ENCODE measurements at places on chromosomes 2 and 18.

DNA sequence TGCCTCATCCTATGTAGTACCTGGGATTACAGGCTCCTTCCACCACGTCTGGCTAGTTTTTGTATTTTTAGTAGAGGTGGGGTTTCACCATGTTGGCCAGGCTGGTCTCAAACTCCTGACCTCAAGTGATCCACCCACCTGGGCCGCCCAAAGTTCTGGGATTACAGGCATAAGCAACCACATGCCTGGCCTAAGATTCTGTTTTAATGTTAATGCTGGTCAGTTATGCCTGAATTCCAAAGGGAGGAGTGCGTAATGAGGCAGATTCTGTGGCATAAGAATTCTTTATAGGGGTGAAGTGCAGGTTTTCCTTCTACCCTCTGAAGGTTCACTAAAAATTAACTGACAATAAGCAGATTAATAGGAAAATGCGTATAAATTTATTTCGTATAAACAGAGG lies 1343.8 kb upstream of the LRRTM1 start:
- DNase-seq, result no peak

DNA sequence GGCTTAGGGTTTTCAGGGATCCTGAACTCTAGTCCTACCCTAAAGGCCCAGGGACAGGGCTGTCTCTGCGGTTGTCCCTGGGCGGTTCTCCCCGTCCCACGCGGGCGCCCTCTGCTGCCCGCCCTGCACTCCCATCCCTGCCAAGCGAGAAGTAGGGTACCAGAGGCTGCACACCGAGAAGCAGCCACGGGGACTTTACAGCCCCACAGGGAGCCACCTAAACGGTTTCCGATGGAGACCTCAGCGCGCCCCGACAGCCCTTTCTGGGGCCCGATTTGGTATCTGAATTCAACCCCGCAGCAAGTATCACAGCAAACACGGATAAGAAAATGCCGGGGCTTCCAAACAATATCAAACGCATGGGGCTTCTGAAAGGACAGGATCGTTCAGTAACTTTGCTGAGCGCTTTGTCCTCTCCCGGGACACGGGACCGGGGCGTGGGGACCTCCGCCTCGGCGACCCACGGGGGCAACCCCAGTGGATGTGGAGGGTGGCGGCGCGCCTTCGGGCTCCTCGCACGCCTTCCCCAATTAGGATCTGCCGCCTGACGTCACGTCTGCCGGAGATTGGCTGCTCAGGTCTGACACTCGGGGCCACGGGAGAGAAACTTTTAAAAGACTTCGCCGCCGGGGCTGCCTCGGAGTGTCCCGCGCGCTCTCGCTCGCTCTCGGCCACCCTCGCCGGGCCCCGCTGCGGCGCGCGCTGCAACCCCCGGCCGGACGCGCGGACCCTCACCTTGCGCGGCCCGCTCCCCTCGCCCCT lies at the start of gene LTBP1:
LTBP1 (plus strand) TSS at position 640 of the 762 bp plus-strand sequence. CDS start 372 bp downstream, outside the sequence.
- DNase-seq, result no peak

DNA sequence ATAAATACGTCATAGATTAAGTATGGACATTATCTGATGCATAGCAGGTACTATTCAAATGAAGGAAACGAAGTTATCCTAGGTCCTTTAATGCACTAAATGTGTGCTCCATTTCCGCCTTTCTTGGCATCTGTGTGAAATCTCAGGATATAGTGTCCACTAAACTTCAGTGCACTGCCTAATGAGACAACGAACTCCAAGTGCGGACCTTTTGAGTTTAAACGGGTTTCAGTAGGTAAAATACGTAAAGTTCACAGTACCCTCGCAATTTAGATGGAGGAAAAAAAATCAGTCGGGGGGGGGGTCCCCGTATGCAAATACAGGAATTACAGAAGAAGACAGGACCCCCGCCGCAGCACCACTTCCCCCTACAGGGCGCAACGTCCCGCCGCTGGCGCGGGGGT lies 729 bp upstream of the REL start:
- no peak for DNase-seq

DNA sequence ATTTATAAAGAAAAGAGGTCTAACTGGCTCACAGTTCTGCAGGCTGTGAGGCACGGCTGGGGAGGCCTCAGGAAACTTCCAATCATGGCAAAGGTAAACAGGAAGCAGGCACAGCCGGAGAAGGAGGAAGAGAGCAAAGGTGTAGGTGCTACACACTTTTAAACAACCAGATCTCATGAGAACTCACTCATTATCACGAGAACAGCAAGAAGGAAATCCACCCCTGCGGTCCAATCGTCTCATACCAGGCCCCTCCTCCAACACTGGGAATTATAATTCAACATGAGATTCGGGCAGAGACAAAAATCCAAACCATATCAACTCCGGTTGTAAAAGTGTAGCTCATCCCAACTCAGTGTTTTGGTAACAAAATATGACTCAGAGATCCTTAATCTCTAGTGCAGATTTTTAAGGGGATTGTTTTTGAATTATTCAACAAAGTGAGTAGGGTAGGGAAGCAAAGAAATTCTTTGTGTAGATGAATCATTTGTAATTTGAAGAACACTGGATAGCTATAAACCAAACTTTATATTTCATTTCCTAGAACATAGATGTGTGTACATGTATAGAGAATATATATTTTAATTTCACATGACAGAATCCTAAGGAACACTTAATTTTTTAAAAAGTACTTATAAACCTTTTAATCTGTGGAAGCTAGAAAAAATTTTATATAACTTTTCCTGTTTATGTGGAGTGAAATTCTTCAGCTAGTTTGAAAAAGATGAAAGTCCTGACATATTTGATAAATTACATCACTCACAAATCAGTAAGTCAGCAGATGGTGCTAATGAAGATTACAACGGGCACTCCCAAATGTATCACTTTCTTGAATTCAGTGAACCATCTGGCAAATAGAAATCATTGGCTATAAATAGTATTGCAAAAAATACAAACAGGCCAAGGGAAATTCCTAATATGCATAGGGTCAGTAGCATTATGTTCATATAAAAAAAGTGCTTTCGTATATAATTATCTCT lies 130.1 kb downstream of the OLA1 start:
- DNase-seq, result no peak

GRCh38 chr18:79596446-79597175 lies 83.0 kb upstream of the CTDP1 start:
- no peak for DNase-seq

GRCh38 chr2:219464286-219465032 lies 29.8 kb downstream of the SPEG start:
- no peak for DNase-seq

- DNase-seq, result no peak
Measured at GRCh38 chr2:201447086-201447485, 4.2 kb downstream of the TRAK2 start.

GRCh38 chr18:37385846-37386778 lies 179.5 kb downstream of the CELF4 start:
- no peak for DNase-seq

DNA sequence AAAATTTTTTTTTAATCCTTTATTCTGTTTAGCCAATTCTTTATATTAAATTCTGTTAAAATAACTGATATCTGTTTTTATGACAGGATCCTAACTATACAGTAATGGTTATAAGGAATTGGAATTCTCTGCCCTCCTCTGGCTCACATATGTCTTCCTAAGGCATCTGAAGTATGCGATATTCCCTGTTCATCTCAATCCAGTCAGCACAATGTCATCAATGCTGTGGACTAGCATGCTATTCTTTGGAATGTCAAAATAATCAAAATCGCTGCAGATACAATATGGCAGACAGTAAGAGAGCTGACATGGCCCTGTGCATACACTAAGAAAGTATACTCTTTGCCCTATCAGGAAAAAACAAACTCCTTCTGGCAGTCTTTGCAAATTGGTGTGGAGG lies 107.6 kb downstream of the AP1S3 start:
- no peak for DNase-seq

GRCh38 chr18:42614619-42615293 lies 500.7 kb downstream of the RIT2 start:
- no peak for DNase-seq

DNA sequence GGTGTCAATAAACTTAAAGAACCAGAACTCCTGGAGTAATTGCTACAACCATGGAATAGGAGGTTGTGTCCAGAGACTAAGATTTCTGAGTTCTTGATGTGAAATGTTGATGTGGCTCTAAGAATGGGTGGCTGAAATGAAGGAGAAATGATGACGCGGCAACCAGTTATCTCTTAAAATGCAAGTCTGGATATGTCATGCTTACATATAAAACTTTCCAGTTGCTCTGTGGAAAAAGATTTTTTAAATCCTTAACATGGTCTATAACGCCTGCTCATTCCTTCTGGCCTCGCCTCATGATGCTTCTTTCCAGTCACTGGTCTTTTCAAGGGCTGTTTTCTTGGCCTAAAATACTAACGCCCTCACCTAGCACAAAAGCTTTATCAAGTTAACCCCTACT lies 23.5 kb upstream of the MYO1B start:
- DNase-seq, result no peak

DNA sequence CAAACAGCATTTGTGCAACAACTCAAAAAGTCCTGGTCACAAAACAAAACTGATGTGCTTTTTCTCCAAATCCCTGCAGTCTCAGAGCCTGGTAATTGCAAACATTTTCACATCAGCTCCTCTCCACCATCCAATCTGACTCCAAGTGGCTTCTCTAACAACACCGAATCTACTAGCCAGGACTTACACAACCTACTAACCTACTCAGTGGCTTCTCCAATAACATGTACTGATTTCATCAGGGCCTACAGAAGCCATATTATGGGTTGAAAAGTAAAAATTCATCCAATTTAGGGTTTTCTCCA lies 104.3 kb downstream of the COLEC12 start:
- no peak for DNase-seq

DNA sequence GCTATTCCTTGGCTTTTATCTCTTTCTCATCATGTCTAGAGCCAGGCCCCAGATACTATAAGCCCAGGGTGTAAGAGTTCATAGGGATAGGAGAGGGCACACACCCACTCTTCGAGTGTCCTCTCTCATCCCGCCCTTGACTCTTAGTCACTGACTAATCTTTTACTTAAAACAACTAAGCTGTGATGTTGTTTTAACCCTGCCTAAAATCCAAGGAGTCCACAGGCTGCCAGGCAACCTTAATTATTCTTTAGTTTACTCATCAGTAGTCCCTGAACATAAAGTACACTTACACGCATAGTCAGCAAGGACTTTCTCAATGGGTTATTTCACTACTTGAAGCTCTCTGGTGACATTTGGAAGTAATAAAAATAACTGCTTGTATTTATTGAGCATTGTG lies 28.4 kb downstream of the GREB1L start:
- DNase-seq, result no peak

DNA sequence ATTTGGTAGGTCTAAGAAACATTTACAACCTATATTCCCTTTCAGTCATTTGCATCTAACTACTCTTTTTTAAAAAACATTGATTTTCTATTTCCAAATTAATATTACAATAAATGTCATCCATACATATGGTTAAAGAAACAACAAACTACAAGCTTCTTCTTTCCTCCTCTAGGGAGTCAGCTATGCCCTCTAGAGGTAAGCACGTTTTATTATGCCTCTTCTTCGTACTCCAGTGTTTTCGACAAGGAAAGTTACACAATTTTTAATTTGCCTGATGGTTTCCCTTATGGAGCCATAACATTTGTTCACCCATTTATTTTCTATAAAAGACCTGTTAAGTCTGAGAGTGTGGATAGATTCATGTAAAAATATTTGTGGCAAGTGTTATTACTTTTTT lies 183.4 kb upstream of the CDH7 start:
- no peak for DNase-seq

GRCh38 chr2:30231996-30232800 lies 864 bp downstream of the LBH start:
- peak; percentile 93 for DNase-seq

DNA sequence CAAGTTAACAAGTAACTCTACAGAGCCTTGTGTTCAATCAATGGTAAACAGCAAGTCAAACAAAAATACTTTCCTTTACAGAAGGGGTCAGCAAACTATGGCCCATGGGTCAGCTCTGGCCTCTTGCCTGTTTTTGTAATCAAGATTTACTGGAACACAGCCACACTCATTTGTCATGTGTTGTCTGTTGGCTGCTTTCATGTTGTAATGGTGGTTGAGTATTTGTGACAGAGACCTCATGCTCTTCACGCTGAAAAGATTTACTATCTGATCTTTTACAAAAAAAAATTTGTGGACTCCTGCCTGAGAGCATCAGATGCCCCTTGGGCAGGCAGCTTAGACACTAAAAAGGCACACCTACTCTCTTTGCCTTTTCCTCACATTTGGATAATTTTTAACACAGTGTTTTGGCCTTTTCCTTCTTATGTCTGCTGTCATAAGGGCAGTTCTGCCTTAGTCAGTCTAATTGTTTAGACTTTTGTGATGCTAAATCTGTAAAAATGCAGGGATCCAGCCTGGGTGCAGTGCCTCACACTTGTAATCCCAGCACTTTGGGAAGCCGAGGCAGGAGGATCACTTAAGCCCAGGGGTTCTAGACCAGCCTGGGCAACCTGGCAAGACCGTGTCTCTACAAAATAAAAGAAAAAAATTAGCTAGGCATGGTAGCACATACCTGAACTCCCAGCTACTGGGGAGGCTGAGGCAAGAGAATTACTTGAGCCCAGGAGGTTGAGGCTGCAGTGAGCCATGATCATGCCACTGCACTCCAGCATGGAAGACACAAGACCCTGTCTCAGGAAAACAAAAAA lies 18.3 kb downstream of the IL1B start:
- no peak for DNase-seq

- DNase-seq, result no peak
Measured at GRCh38 chr2:64017811-64018700, 1.2 kb downstream of the VPS54 start.

DNA sequence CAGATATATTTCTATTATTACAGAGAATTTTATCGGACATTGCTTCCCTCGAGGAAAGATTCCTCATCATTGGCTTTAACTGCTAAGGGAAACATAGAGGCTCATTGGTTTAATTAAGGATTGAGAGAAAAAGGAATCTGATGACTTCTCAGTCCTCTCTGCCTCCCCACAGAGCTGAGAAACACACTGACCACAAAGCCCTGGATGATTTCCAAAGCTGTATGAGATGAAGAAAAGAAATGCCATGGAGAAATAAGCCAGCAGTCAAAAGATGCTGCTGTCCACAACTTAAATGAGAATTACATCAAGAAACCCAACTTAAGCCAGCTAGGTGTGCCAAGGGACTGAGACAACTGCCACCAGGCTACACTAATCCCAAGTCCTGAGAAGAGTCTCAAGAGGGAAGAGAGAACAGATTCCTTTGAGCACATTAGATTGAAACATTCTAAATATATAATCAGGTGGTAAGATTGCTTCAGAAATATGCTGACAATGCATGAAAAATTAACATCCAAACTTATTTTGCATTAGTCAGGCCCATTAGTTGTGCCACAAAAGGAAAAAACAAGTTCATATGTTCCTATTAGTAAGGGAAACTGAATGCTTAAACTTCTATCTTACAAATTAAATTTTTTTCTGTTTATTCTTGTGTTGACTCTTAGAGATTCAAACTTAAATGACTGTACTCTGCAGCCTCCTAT lies 308.1 kb upstream of the CYRIA start:
- no peak for DNase-seq

DNA sequence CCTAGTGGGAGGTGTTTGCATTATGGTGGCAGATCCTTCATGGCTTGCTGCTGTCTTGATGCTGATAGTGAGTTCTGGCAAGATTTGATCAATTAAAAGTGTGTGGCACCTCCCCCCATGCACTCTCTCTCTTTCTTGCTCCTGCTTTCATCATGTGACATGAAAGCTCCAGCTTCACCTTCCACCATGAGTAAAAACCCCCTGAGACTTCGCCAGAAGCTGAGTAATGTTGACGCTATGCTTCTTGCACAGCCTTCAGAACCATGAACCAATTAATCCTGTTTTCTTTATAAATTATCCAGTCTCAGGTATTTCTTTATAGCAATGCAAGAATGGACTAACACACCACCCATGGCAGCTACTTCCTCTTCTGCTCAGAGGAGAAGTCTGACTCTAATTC lies 2181.4 kb upstream of the PIK3C3 start:
- no peak for DNase-seq

- no peak for DNase-seq
Measured at GRCh38 chr2:183124957-183125255, 663 bp downstream of the NUP35 start.
